ENCODE measurements at places on chromosomes 4 and X. TPM values are rescaled to one million over a fixed set of nuclear protein-coding genes. Genes with fewer than 3 reads are reported as not detected.

Gene GABRQ
- not detected for total RNA-seq

GRCh38 chr4:174483792-174484191 is 38.5 kb downstream of the HPGD start:
- no peak for DNase-seq

DNA sequence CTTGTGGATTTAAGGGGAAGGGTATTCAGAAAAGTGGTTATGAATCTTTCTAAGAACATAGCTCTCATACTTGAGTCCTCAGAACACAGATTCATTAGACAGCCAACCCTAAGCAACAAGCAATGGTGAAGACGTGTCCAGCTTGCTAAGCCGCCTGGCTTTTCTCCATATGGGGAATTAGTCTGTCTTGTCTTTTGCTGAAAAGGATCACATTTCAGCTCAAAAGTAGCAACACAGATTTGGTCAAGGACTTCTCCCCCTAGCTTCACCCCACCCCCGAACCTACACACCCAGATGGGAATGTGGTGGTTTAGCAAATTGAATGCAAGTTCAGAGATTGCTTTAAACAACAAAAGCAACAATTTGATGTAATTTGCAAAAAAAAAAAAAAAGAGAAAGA is 103.3 kb upstream of the RASGEF1B start:
- no peak for DNase-seq

Gene RS1
- not detected for total RNA-seq

Gene CD38
- 99.9 TPM for total RNA-seq

- DNase-seq = peak; percentile 54
Measured at GRCh38 chrX:20265726-20266681, 705 bp downstream of the RPS6KA3 start.

Gene NXF3
- not detected for total RNA-seq

GRCh38 chr4:17072483-17072882 is 174.0 kb upstream of the LDB2 start:
- no peak for DNase-seq

GRCh38 chrX:74511704-74512103 is 90.4 kb downstream of the SLC16A2 start:
- DNase-seq = no peak

- DNase-seq = no peak
Measured at GRCh38 chr4:76850010-76850441, 47.9 kb downstream of the SOWAHB start.

Gene SSX4
- not detected for total RNA-seq

GRCh38 chrX:74906417-74906816 is 18.8 kb downstream of the NEXMIF start:
- no peak for DNase-seq

Gene TMEM154
- total RNA-seq = 21.9 TPM

DNA sequence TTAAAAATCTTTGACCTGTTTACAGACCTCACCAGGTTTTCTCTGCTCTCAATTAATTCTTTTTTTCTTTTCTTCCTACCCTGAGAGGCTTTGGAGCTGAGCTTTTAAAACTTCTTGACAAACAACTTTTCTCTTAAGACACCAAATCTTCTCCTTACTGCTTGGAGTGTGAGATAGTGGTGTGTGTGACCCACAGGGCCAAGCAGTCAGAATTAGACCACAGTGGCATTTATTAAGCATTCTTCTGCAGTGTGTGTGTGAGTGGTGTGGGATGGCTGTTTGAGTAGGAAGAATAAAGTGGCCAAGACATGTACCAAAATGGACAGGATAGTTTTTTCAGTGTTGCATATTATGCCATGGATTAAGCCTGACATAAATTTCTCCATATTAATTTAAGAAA is 665.1 kb downstream of the RAPGEF2 start:
- no peak for DNase-seq

- no peak for DNase-seq
Measured at GRCh38 chrX:22378296-22378695, 105.6 kb downstream of the CBLL2 start.

GRCh38 chr4:135411251-135411650 is 1209.7 kb upstream of the PABPC4L start:
- no peak for DNase-seq

GRCh38 chr4:138977524-138977923 is 38.1 kb upstream of the NOCT start:
- no peak for DNase-seq

GRCh38 chrX:125520029-125520428 is 200.4 kb downstream of the TEX13C start:
- DNase-seq = no peak

- DNase-seq = no peak
Measured at GRCh38 chr4:147409350-147409749, 71.5 kb upstream of the EDNRA start.

GRCh38 chrX:31500921-31501320 is 429.1 kb upstream of the FTHL17 start:
- DNase-seq = no peak

DNA sequence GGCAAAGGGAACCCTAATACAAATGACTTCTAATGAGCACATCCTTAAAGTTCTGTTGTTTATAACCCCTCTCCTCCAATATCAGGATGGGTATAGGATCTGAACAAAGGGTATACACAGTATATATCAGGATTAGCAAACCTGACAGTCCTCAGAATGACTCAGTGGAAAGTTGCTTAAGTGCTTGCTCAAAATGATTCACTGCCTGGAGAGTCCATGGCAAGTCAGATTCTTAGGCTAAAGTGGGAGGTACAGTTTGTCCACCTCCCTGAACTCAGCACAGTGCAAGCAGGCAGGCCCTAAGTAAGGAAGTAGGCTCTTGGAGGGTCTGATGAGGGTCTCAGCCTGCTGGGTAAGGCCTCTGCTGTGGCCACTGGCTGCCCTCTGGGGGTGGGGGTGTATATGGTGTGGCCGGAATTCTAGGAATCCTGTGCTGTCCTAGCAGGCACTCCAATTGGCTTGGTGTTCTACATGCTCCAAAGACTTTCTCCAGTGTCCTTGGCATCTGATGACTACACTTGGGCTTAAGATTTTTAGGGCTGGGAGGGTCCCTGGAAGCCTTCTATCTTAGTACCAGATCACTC is 54.3 kb downstream of the CHRDL1 start:
- no peak for DNase-seq

Gene CENPVL1
- not detected for total RNA-seq

DNA sequence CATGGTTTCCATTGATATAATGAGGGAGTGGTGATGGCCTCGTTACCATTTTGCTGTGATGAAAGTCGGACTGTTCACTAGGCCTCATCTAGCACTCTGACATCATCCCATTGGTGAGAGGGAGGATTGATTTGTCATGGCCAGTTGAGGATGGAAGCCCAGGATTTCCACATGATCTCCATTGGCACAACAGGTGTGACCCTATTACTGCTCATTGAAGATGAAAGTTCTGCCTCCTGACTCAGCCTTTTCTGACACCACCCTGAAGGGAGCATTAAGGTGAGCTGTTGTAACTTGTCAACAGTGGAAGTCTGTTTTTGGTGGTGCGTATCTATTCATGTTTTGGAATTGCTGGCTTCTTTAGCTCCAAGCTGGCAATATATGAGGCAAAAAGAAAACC is 144.2 kb downstream of the PABPC4L start:
- DNase-seq = no peak

DNA sequence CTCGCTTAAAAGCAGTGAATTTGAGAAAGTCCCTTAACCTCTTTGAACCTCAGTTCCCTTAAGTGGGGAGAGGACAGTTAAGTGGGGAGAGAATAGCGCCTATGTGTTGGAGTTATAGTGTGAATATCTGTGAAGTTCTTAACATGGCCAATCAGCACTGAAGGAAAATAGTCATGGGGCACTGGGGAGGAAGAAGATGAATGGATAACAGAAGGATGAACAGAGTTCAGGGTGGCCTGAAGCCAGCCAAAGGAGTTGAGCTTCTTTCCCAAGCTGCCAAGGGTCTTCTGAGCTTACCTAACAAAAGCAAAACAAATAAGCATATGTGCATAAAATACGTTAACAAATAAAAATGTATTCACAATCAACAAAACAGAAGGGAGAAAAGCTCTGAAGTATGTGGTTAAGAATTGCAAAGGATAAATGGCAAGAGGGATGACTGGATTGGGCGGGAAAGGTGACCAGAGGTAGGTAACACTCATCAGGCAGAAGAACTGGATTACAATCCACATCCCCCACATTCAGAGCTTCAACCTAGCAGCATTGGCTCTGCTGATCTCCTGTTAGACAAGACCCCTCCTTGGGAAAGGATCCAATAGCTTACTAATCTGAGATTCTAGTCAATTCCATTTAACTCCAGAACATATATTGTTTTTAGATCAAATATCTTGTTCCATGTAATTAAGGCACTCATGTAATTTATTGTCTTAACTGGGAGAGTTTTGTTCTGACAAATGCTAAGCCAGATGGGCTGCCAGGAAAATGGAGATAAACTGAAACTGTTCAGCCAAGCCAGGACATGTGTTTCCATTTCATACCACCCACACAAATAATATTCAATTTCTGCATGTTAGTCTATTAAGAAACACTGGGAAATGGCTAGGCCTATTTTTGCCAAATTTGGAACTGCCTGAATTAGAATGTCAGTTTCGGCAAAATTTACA is 221.2 kb downstream of the LDB2 start:
- DNase-seq = no peak

- DNase-seq = no peak
Measured at GRCh38 chr4:3407171-3407771, 34.5 kb upstream of the HGFAC start.

Gene LIN54
- 34.9 TPM for total RNA-seq

DNA sequence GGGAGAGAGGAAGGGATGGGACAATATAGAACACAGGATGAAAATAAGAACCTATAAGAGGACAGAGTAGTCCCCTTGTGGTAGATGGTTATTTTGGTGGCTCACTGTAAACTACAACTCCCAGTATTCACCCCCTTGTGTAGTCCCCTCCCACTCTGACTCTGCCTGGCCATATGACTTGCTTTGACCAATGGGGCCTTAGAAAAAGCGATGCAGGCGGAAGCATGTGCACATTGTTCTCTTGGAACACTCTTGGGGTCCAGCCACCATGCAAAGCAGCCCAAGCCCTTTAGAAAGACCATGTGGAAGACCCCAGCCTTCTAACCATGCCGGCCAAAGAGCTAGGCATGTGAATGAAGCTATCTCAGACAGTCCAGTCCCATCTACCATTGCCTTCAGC is 415.0 kb downstream of the BCOR start:
- DNase-seq = no peak

DNA sequence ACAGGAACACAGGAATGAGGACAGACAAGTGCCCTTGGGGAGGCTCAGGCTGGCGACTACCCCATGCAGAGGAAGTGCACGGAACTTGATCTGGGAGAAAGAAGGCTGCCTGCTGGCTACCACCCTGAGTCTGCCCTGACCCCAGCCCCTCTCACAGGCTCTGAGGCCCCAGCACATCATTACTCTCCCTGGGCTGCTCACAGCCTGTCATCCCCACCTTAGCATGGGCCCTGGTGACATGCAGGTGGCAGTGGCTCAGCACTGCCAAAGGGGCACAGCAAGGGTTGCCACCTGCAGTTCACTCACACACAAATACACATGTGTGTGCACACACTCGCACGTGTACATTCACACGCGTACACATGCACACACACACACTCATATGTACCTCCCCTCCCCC is 26.1 kb upstream of the MAMLD1 start:
- no peak for DNase-seq

DNA sequence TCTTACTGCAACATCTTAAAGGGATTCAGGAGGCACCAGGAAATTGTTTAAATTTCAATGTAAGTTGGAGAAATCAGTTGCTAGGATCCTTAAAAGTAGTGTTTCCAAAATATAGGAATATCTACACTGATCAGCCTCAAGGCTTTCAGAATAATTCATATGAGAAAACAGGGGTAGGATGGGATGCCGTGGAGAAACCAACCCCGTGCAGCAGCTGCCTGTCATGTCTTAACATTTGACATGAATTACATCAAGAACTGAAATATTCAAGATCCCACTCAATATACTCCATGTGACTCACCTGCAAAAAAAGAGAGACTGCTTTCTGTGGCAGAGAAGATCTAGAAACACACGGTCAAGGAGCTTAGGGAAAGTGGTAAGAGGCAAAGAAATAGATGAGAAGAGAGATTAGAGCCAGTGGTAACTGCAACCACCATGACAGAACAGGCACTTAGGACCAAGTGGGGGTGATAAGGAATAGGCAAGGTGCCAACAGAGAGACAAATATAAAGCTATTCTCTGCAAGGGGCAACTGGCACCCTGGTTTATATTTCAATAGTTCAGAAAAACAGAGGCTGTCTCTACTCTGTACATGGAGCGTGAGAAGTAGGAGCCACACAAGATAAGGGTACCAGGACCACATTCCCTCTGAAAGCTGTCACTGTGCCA is 64.0 kb downstream of the SLC39A8 start:
- DNase-seq = no peak

Gene NSG1
- 46.8 TPM for total RNA-seq

DNA sequence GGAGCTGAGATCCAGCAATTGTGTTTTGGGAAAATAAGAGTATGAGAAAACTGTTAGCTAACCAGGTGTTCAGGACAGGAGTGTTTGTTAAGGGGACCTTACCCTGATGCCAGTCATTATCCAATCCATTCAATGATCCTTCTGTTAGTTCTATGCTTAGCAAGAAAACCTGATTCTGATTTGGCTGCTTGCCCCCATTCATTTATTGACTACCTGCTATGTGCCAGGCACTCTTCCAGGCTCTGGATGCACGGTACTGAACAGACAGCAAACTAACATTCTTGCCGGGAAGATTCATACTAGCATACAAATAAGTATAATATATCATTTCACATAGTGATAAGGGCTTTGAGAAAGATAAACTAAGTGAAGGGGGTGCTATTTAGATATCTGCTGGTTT is 1.0 kb upstream of the MECP2 start:
- no peak for DNase-seq

Gene FAM193A
- 37.0 TPM for total RNA-seq

GRCh38 chrX:151694661-151695582 is at the start of gene PRRG3:
Gene PRRG3, plus strand, starts transcription at chrX:151695458. Its CDS starts 3,357 bp downstream, at chrX:151698815.
- DNase-seq = no peak

DNA sequence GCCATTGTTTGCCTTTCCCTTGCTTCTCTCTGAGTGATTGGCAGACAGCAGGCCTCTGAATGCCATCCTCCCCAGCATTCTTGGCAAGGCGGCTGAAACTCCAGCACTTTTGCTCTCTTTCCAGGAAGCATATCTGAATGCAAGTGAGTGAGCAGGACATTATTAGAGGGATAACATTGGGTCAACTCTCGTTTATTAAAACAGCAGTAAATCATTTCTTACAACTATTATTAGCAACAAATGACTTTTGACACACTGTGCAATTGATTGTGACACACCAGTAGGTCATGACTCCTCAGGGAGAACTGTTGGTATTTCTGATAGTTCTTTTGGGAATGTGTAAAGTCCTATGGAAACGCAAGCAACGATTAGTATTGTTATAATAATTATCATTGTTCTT is 103.8 kb downstream of the EFNB1 start:
- no peak for DNase-seq

- DNase-seq = no peak
Measured at GRCh38 chr4:576245-576821, at the start of gene TMEM271. Gene TMEM271, minus strand, starts transcription at chr4:576295. Its CDS starts 233 bp downstream, at chr4:576062.

Gene RBM47
- total RNA-seq = 2.7 TPM

DNA sequence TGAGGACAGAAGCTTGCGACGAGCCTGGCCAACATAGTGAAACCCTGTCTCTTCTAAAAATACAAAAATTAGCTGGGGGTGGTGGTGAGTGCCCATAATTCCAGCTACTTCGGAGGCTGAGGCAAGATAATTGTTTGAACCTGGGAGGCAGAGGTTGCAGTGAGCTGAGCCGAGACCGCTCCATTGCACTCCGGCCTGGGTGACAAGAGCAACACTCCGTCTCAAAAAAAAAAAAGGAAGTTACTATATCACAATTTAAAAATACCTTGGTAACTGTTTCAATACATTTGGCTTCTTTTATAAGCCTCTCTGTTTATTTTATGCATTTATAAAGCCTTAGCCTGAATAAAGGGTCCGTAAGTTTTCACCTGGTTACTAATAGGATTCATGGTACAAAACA is 46.6 kb upstream of the CHRNA9 start:
- DNase-seq = no peak
